GM04504 (cell line): ENCODE measurements at places on chromosomes 7 and 10.

GRCh38 chr10:30562787-30563186 lies 66.8 kb downstream of the LYZL2 start:
- no peak for DNase-seq

DNA sequence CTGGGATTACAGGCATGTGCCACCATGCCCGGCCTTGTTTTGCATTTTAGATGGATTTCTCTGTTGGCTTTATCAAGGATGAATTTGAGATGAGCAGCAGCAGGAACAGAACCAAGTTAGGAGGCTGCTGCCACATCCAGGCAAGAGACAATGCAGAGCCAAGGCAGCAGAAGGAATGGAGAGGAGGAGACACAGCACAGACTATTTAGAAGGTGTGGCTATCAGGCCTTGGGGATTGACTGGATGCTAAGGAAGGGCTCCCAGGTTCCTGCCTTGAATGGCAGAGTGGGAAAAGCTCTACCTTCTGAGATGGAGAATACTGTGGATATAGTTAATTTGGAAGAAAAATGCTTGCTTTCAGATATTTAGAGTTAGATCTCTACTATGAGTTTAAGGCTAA lies 484.7 kb upstream of the C7orf33 start:
- no peak for DNase-seq

DNA sequence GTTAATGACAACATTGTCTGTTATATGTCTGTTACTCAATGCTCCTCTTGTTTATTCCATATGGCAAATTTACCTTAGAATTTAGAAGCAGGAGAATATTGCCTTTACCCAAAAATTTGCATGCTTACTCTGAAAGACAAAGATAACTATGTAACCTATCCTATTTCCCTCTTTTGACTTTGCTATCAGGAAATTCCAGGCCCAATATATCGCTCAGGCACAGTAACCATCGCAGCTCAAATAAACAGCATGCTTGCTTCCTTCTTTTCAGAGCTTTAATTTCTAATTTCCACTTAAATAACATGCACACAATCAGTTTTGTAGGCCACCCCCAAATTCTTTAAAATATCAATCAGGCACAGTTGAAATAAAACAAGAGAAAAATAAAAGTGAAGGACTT lies 57.8 kb downstream of the EBLN1 start:
- no peak for DNase-seq

DNA sequence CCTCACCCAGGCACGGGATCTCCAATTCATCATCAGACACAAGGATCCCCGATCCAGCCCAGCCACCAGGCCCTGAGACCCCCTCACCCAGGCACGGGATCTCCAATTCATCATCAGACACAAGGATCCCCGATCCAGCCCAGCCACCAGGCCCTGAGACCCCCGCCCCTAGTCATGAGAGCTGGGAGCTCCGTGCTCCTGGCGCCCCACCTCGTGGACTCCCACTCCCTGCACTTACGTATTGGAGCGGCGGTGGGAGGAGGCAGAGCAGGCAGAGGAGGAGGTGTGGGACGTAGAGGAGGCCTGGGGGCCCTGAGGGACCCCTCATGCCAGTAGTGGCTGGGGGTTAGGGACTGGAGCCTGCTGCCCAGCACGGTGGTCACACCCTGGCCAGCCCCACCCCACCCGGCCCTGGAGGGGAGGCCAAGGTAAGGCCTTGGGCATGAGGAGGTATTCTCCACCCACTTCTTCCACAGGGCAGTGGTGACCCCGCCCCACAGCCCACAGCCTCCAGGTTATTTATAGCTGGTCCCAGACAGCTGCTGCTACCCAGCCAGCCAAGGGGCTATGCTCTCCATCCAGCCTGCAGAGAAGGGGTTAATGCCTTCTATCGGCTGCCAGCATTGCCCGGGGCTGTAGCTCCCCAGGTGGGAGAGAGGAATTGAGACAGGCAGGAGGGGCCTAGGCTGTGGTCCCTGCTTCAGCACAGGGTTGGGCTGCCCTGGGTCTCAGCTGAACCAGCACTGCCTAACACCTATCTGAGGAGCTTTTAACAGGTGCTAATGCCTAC lies 17.6 kb upstream of the CRHR2 start:
- no peak for DNase-seq

DNA sequence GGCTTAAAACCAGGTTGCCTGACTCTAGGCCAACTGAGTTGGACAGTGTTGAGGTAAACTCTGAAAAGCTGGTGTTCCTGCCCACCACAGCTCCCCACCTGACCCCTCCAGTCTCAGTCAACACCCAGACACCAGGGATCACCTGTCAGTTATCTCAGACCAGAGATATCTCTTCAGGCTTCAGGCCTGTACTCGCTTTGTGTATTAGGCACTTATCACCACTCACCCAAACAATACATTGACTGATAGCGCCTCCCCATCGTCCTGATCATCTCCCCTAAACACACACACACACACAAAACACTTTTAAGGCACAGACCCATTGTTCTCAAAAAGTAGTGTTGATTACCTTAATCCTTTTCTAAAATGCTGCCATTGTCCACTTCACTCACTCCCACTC lies 111.5 kb downstream of the PLCE1 start:
- no peak for DNase-seq

GRCh38 chr7:157976406-157976805 lies 611.2 kb downstream of the PTPRN2 start:
- no peak for DNase-seq

DNA sequence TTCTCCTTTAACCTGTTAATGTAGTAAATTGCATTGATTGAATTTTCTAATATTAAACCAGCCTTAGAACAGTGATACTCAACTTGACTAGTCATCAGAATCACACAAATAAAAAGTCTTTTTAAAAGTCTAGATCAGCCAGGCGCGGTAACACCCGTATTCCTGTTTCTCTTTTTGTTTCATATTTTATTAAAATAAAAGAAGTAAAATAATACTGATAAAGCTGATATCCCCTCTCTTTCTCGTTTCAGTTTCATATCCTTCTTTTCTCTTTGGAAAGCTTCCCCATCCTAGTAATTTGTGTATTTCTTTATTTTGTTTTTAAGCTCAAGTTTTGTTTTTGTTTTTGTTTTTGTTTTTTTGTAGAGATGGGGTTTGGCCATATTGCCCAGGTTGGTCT lies 9.3 kb downstream of the SMO start:
- DNase-seq = no peak
